GF-D8 (cell line): ENCODE measurements at places on chromosomes 6 and 20.

GRCh38 chr6:41639809-41640371, 1.6 kb downstream of the MDFI start:
- DNase-seq, result no peak

- no peak for DNase-seq
These were observed 13.1 kb downstream of the RPS10 start for GRCh38 chr6:34412643-34413214.

DNA sequence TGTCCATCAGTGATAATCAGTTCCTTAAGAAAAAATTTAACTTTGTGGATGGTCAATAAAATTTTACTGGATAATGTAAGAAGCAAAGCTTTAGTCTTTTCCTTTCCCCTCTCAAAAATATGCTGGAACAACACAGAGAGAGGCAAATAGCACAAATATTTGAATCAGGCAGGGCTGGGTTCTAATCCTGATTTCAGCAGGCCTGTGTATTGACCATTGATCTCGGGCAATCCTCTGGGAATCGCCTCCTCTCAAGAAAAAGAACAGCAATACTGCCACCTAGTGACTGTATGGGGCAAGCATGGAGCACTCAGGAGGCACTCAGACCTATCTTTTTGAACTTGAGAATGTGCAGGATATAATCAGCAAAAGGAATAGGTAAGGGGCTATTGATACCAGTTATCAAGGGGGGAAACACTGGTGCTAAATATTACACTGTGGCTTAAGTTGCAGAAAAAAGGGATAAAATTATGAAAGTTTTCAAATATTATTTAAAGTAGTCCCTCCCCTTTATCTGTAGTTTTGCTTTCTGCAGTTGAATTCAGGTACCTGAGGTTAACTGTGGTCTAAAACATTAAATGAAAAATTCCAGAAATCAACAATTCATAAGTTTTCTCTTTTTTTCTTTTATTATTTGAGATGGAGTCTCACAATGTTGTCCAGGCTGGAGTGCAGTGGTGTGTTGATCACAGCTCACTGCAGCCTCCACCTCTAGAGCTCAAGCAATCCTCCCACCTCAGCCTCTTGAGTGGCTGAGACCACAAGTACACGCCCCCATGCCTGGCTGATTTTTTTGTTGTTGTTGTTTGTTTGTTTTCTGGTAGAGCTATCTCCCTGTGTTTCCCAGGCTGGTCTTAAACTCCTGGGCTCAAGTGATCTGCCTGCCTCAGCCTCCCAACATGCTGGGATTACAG, 91.8 kb upstream of the NHSL1 start:
- DNase-seq, result no peak

GRCh38 chr20:9506964-9507369, 7.4 kb upstream of the LAMP5 start:
- DNase-seq, result no peak

DNA sequence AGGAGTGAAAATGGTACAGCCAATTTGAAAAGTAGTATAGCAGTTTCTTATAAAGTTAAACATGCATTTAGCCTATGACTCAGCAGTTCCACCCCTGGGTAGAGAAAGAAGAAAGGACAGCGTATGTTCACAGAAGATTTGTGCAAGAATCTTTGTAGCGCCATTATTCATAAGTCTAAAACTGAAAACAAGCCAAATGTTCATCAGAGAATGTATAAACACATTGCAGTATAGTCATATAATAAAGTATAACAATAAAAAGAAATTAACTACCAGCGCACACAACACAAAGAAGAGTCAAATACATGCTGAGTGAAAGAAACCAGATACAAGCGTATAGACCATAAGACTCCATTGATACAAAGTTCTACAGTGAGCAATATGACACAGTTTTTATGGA, 294.0 kb downstream of the SAMD5 start:
- DNase-seq, result no peak

- DNase-seq, result peak; percentile 50
These were observed 88.4 kb downstream of the HFE start for GRCh38 chr6:26175428-26176181.

DNA sequence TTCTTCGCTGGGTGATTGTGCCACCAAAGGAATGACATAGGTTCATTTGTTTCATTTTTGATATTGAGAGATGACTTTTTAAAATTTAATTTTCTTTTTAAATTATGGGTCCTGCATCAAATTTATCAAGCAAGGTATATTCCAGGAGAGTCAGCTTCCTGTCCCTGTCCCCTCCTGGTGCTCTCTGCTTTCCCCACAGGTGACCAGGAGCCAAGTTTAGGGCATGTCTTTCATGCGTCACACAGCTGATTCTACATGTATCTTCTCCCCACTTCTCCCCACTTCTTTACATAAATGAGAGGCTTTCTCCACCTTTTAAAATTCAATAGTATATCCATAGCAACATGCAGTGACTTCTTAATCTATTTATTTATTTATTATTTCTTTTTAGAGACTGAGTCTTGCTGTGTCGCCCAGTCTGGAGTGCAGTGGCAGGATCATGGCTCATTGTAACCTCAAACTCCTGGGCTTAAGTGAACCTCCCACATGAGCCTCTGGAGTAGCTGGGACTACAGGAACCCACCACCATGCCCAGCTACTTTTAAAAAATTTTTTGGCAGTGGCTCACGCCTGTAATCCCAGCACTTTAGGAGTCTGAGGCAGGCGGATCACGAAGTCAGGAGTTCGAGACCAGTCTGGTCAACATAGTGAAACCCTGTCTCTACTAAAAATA, 30.0 kb downstream of the OSBPL2 start:
- no peak for DNase-seq

GRCh38 chr20:32972181-32973076, 31.8 kb downstream of the SUN5 start:
- DNase-seq, result peak; percentile 95

GRCh38 chr6:33950891-33951889, 147.4 kb upstream of the MLN start:
- DNase-seq, result no peak

GRCh38 chr6:25834950-25835349, 3.1 kb upstream of the SLC17A1 start:
- no peak for DNase-seq

GRCh38 chr20:57103146-57103800, 163.2 kb downstream of the BMP7 start:
- no peak for DNase-seq

- DNase-seq, result no peak
These were observed 541.3 kb upstream of the BTBD3 start for GRCh38 chr20:11376420-11376819.

DNA sequence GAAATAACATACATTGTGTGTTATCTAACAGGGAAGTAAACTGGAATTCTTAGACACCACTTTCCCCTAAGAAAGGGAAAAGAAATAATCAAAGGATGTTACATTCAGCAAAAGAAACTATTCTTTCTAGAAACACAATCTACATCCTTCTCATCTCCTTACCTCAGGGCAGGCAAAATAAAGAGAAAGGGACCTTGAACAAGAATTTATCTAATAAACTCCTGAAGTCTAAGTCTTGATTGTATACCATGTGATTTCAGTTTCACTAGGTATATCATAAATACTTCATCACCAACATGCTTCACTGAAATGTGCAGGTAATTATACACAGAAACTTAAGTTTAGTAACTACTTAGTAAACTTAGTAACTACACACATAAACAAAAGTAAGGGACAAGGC, 15.0 kb downstream of the EZR start:
- DNase-seq, result no peak

GRCh38 chr6:26155061-26155930, 68.1 kb downstream of the HFE start:
- DNase-seq, result no peak

- DNase-seq, result no peak
These were observed 70.3 kb downstream of the SESN1 start for GRCh38 chr6:109024368-109024767.

DNA sequence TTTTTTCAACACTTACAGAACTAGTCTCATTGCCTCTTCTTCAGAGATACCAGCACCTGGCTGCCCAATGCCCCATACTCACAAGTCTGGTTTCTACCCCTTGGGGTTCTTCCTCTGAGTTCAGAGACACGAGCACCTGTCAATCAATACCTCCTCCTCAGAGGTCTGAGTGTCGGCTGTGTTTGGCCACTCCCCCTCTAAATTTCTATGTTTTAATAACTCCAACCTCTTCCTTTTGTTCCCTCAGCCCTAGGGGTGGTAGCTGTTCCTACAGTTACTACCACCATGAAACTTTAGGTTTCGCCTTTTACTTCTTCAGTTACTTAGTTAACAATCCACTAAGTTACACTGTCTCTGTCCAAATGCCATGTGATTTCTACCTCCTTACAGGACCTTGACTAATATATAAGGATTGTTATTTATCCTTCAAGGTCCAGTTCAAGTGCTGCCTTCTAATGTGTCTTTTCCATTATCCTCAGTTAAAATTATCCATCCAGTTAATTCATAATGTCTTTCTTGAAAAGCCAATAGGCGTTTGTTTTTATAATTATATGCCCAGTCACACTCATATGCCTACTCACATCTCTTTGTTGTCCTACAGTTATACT, 14.6 kb upstream of the PHF20 start:
- no peak for DNase-seq

GRCh38 chr6:150631283-150631983, 31.7 kb downstream of the PLEKHG1 start:
- DNase-seq, result no peak

DNA sequence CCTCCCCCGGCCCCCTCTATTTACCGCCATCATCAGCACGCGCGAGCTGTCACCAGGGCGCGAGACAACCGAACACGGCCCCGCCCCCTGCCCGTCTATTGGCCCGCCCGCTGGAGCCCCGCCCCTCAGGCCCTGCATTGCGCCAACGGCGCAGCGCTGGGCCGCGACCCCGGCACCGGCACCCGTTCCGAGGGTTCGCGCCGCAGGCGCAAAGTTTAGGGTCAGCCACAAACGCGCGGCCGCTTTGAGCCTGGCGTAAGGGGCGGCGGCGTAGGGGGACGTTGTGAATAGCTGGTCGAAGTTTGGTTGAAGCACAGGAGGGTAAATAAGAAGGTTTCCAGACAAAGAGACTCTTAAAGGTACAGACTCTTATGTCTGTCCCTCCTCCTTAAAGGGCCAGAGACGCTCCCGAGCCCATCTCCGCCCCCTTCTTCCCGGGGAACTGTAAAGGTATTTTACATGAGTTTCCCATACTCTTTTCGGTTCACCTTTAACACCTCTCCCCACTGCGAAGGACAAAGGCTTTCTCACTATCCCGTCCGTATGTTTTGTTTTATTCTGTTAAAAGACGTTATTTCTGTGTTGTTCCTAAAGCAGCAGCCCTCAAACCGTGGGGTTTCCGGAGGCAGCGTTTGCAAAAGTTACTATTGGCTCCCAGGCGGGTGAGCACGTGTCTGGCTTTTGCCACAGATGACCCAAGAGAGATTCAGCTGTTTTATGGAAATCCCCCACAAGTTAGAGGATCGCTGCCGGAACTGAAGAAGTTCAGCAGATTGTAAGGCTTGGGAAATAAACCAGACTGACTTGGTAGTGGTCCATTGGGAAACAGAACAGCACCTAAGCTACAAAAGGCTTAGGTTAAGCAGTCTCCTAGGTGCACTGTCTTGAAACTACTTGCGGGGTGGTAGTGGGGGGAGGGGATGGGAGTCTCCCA, at the start of gene USP49:
Gene USP49 (minus strand): TSS at position 76 of the 934 bp plus-strand sequence. CDS start 88,392 bp downstream, outside the sequence.
- peak; percentile 88 for DNase-seq

DNA sequence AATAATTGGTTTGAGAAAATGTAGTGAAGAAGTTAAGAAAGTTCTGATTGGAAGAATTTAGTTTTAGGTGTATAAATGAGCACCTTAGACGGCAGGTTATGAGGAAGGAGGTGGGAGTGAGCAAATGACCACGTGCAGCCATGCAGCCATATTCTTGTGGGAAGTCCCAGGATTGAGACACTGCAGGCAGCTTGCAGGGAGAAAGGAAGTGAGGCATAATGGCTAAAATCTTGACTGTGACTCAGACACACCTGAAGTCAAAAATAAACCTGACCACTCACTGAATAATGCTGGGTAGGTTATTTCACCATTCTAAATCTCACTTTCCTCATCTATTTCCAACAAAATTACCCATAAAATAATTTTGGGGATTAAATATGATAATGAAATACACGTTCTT, 16.6 kb downstream of the DSE start:
- DNase-seq, result no peak

- DNase-seq, result no peak
These were observed 71.9 kb downstream of the GJA10 start for GRCh38 chr6:89966228-89966544.

- DNase-seq, result no peak
These were observed 29.8 kb upstream of the NEDD9 start for GRCh38 chr6:11262242-11262641.

DNA sequence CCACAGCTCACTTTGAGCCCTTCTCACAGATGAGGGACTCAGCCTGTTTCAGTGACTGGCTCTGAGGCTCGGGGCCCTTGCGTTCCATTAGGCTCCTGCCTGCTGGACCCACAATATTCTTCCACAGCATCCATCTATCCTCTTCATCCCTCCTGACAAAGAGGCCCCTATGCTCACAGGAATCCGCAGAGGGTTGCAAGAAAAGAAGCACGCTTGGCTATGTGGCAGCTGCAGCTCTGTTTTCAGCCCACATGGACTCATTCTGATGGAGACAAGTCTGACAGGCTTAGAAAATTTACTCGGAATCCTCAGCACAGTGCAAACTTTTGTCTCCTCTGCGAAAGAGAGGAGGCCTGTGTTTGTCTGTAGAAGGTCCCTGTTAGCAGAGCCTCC, 207.5 kb downstream of the SYNDIG1 start:
- DNase-seq, result no peak

DNA sequence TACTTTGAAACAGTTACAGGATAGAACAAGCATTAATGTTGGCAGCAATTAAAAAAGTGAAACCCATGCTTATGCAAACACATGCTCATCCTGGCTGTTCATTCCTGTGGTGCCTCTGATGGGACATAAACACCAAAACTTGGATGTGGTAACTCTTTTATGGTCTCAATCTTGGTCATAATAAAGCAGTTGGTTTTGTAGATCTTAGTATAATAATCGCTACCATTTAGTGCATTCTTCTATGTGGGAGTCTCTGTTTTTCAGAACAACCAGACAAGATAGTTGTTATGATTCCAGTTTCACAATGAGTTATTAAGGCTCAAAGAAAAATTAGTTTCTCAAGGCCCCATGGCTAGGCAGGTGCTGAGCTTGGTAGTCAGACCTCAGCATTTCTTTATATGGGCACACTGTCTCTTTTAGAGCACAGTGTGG, 184.0 kb downstream of the UTRN start:
- DNase-seq, result no peak

- DNase-seq, result no peak
These were observed 16.4 kb downstream of the SRC start for GRCh38 chr20:37362231-37362792.

- no peak for DNase-seq
These were observed 48.8 kb downstream of the LAMA4 start for GRCh38 chr6:112205427-112206109.

- DNase-seq, result no peak
These were observed 36.3 kb upstream of the ADGRG6 start for GRCh38 chr6:142265476-142265875.

- no peak for DNase-seq
These were observed 82.5 kb upstream of the BHLHE23 start for GRCh38 chr20:63089051-63089907.

- no peak for DNase-seq
These were observed at the start of gene TREML4 for GRCh38 chr6:41228096-41228495. Gene TREML4, plus strand, starts transcription at chr6:41228349. Its CDS starts 79 bp downstream, at chr6:41228428.

- DNase-seq, result no peak
These were observed 98.6 kb downstream of the HIVEP1 start for GRCh38 chr6:12110523-12111362.
